ENCODE measurements at places on chromosomes 6 and 20.

DNA sequence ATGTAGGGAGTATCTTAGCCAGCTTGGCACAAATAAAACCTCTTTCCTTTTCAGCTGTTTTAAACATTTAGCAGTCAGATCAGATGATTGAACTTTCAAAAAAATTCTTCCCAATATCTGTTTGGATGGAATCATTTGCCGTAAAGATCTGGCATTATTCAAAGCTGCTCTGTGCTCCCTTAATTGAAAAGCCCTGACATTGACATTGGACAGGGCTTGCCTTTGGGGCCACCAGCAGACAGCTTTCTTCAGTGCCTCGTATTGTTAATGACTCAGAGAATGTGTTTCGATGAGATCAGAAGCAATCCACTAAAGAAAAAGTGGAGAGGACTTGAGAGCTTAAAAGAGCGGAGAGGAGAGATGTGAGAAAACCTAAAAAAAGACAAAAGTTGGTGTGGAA, 343.5 kb downstream of the NRN1 start:
- no peak for DNase-seq

- no peak for DNase-seq
These were observed 52.9 kb upstream of the GPR31 start for GRCh38 chr6:167210375-167211294.

- no peak for DNase-seq
These were observed 25.0 kb downstream of the DDO start for GRCh38 chr6:110390404-110390803.

- no peak for DNase-seq
These were observed 72.6 kb upstream of the RNF24 start for GRCh38 chr20:4087923-4088322.

DNA sequence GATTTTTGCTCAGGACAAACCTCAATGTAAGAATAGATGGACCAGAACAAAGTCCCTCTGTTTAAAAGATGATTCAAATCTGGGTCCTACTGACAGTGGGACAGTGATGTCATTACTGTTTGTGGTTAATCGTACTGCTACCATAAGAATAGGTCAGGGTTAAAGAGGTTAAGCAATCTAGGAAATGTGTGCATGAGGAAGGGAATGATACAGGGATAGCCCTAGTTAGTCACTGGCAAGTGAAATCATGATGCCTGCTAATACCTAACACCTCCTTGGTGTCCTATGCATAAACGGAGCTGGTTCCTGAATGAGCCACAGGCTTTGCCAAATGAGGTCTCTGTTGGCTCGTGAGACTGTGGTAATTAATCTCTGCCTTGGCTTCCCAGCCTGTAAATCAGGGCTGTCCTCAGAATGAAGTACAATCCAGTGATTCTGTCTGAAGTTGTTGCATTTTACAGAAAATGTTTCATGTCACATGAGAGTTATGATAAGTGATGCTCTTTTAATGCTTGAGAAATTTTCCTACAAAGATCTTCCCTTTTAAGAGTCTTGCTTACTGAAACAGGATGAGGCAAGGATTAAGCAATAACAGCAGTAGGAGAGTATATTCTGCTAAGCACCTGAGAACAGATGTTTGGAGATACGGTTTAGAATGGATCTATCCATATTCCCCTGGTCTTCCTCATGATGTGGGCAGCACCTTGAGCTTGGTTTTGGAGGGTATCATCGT, 3.8 kb downstream of the MEP1A start:
- DNase-seq: no peak

DNA sequence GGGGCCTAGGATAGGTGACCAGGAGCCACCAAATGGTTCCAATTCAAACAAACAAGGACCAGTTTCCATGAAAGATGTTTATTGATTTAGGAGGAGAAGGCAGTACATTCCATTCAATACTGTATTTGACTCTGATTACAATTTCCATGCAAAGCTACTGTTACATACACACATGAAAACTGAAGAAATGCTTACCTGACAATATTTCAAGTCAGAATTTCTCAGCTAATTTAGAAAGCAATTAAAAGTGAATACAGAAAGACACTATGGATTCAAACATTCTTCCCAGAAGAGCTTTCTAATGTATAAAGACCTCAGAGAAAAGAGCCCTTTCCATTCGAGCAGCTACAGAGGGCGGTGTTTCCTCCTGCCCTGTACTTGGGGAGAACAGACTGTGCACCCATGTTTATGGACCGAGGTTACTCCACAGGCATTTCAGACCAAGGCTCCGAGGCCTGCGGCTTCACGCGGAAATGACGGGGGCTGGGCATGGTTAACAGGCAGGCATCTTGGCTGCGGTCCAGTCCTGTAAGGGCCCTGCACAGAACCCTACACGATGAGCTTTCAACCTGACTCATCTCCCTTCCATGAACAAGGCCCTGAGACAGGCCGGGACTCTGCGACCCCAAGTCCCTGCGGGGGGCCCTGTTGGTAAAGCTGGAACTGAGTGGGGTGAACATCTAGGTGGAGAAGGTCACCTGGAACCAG, 25.7 kb upstream of the TCFL5 start:
- DNase-seq: no peak

Measured in activated T-helper 9 cell treated with anti-CD3 and anti-CD28 coated beads, Interleukin-2, amount 50 U/mL, for 16 hours (primary cell).